ENCODE measurements at places on chromosomes 4 and X. TPM values are rescaled to one million over a fixed set of nuclear protein-coding genes. Genes with fewer than 3 reads are reported as not detected.

IQCM gene
- polyA plus RNA-seq: not detected

ZDHHC9 gene
- 18.1 TPM for polyA plus RNA-seq

SPRY1 gene
- 11.7 TPM for polyA plus RNA-seq

MAGEB2 gene
- not detected for polyA plus RNA-seq

VEGFC gene
- polyA plus RNA-seq: 0.38 TPM

AKAP4 gene
- not detected for polyA plus RNA-seq

PPP1R3F gene
- polyA plus RNA-seq: 6.2 TPM

- no peak overlapping the region for H3K27ac ChIP-seq
- H3K4me1 ChIP-seq: no peaks in the 10 kb centered on the region
- no peaks in the 10 kb centered on the region for H3K36me3 ChIP-seq
- H3K4me3 ChIP-seq: no peak overlapping the region
Measured at GRCh38 chr4:139968831-139969230, 185.2 kb downstream of the MAML3 start.

- H3K4me3 ChIP-seq: no peak overlapping the region
- no peaks in the 10 kb centered on the region for H3K4me1 ChIP-seq
- H3K27ac ChIP-seq: no peak overlapping the region
- DNase-seq: no peak
- no peaks in the 10 kb centered on the region for H3K36me3 ChIP-seq
Measured at GRCh38 chr4:114057746-114058145, 78.3 kb upstream of the ARSJ start.

DNA sequence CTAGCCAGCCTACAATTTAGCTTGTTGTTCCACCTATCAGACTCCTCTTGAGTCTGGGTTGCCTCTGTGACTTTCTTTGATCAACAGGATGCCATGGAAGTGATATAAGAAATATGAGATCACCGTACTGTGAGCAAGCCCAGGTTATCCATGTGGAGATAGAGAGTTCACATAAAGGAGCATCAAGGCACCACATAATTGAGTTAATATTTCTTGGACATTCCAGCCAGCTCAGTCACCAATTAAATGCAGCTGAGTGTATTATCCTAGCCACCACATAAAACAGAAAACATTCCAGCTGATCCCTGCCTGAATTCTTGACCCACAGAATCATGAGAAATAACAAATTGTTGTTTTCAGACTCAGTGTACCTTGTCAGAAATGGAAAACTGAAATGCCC, 253.6 kb downstream of the PPP1R2C start:
- no peak overlapping the region for H3K4me3 ChIP-seq
- no peaks in the 10 kb centered on the region for H3K36me3 ChIP-seq
- no peak for DNase-seq

DNA sequence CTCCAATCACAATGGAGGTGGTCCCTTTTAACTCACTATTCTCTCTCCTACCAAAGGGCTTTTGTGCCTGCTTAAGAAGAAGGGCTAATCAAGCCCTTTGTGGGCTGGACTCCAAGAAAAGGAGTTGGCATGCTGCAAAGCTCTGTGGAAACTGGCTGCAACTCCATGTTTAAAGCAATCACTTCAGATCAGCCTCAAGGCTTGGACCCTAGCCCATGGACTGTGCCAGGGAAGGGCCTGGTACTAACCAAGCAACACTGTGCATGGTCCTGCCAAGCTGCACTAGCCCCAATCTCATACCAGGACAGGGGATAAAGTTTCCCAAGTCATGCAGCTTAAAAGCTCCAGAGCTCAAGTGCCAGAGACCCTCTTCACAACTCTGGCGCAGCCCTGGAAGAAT, 86.7 kb downstream of the ATP8A1 start:
- H3K36me3 ChIP-seq: no peaks in the 10 kb centered on the region
- H3K4me3 ChIP-seq: no peak overlapping the region
- H3K27ac ChIP-seq: no peak overlapping the region
- DNase-seq: no peak
- H3K4me1 ChIP-seq: no peaks in the 10 kb centered on the region
- no peaks in the 10 kb centered on the region for H3K27me3 ChIP-seq

- H3K27ac ChIP-seq: no peak overlapping the region
- no peak for DNase-seq
- no peaks in the 10 kb centered on the region for H3K4me1 ChIP-seq
Measured at GRCh38 chr4:126375462-126376054, 1060.8 kb downstream of the FAT4 start.

GRCh38 chr4:3344104-3344503, 51.3 kb downstream of the RGS12 start:
- H3K27me3 ChIP-seq: no peaks in the 10 kb centered on the region
- peaks cover 10% of the 10 kb centered on the region for H3K4me1 ChIP-seq
- DNase-seq: no peak
- H3K36me3 ChIP-seq: no peaks in the 10 kb centered on the region
- no peak overlapping the region for H3K4me3 ChIP-seq
